Activated CD4-positive, alpha-beta T cell treated with anti-CD3 and anti-CD28 coated beads, Interleukin-2, amount 50 U/mL, for 1 hour (primary cell): ENCODE measurements at places on chromosomes 4 and X.

DNA sequence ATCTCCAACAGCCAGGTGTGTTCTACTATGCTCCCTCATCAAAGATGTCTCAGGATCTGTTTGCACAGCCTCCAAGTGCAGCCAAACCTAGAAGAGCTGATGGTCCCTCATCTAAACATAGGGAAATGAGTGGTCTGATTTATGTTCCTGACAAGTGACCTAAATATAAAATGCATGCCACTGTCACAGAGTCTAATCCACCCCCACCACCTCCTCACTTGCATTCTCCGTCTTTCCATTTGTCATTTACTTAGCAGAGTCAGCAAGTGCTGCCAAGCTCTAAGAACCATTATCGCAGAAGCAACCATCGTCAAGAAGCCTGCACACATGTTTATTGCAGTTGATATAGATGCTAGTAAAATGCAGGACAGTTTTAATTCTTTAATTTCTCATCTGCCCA lies 33.1 kb upstream of the VCX3A start:
- no peak for DNase-seq

- DNase-seq, result no peak
Observed at GRCh38 chrX:70664726-70665125, 220.1 kb downstream of the DLG3 start.

GRCh38 chrX:32392655-32393054 lies 818.7 kb downstream of the DMD start:
- DNase-seq, result no peak

DNA sequence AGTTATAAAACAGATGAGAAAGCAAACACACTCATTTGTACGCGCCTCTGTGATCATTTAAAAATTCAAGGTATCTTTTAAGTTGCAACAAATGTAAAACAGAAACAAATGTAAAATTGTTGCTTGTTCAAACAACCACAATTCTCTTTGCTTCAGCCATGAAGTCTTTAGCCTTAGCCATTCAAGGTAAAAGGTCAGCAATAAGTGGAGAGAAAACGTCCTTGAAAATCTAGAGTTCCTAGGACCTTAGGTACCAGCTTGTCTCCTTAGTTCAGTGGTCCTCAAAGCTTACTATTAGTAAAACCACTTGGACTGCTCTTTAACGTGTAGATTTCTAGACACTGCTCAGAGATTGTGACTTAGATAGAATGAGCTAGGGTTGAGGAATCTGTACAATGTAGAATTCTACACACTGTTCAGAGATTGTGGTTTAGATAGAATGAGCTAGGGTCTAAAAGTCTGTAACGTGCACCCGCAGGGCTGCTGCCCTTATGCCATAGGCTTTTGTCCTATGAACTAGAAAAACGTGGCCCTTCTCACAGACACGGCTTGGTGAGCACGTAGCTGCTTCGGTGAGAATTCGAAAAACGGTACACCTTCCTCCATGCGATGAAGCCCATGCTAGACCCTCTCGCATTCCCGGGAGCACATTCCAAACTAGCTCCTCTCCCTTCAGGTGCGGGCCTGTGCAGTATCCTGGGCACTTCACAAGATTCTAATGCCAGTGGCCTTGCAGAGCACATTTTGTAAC lies 1.7 kb downstream of the PLAC8 start:
- no peak for DNase-seq

DNA sequence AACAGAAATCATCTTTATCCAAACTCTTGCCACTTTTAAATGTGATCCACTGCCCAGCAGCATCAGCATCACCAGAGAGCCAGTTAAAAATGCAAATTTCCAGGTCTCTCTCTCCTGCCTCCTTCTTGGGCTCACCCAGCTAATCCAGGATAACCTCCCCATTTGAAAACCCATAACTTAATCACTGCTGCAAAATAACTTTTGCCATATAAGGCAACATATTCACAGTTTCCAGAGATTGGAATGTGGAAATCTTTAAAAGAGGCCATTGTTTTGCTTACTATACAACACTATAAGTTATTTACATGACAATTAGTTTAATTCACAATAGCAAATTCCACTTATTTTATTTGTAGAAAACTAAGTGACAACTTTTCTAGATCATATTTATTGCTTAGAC lies 4.8 kb upstream of the EXOSC9 start:
- DNase-seq, result no peak

DNA sequence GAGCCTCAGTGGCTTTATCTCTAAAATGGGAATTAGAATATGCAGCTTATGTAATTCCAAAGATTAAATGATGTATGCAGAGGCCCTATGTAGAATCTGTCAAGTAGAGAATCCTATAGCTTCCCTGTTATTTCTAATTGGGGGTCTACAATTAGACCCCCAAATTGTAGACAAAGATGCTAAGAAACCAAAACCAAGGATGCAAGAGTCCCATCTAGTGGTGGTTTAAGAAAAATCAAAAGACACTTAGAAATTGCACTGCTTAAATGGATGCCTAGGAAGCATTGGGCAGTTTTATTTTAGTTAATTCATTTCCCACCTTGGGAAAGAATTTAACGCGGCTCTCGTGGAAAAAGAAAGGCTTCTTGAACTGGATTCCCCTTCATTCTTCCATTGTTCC lies 115.2 kb downstream of the GABRA2 start:
- no peak for DNase-seq

GRCh38 chrX:78687586-78687985 lies 28.5 kb upstream of the RTL3 start:
- no peak for DNase-seq
